Suprapubic skin (tissue), 4 donors: ENCODE measurements at places on chromosomes 7 and 10. TPM values are rescaled to one million over a fixed set of nuclear protein-coding genes. Genes with fewer than 3 reads are reported as not detected.

DNA sequence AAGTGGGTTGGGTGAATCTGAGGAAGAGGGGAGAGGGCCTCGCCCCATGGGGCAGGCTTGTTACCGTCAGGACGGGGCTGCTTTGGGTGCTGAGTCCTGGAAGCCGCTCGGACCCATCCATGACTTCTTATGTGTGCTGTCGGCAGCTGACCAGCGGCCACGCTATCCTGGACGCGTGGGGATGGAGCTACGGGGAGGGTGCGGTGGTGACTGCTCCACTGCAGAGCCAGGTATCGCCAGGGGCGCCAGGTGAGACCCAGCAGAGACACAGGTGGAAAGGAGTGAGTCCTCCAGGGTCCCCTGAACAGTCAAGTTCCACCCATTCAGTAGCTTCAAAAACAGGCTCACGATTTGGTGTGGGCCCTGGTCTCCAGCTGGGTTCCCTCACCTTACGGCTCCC, 10.6 kb upstream of the FAM20C start:
- no peak for DNase-seq

Gene ATOH7
- not detected for total RNA-seq

Gene CTAGE8
- total RNA-seq: 4.7 TPM

Gene TMEM72
- total RNA-seq: not detected

Gene SYT15
- total RNA-seq: 2.9 TPM

Gene LCOR
- total RNA-seq: 17.5 TPM
